ENCODE measurements at places on chromosomes 2 and 18.

GRCh38 chr18:55337908-55338521 lies 250.0 kb downstream of the TCF4 start:
- DNase-seq, result peak; percentile 18

DNA sequence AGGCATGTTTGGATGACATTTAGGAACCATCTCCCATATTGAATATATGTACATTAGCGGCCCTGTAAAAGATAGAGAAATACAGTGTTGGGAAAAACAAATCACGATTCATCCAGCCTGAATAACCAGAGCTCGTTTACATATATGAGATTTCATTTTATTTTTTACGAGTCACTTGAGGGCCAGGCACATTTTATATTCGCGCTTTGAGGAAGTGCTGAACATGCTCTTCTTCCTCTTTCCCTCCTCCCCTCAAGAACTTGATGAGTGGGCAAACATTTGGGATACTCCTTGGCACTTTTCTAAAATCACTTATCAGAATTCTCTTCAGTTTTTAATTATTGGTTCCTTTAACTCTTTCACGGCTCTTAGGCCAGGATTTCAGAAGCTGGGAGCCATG lies 268.0 kb upstream of the TANK start:
- DNase-seq, result no peak

- no peak for DNase-seq
These were observed 78.4 kb downstream of the TMEM247 start for GRCh38 chr2:46557788-46558187.

DNA sequence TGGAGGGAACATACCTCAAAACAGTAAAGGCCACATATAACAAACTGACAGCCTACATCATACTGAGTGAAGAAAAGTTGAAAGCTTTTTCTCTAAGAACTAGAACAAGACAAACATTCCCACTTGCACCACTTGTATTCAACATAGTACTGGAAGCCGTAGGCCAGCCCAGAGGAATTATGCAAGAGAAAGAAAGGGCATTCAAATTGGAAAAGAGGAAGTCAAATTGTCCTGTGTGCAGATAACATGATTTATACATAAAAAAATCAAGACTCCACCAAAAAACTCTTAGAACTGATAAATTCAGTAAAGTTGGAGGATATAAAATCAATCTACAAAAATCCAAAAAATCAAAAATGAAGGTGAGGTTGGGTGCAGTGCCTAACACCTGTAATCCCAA lies 8.0 kb upstream of the KDM3A start:
- no peak for DNase-seq

GRCh38 chr2:222309361-222309760 lies 10.6 kb upstream of the PAX3 start:
- DNase-seq, result no peak

- DNase-seq, result no peak
These were observed 123.9 kb upstream of the HAAO start for GRCh38 chr2:42916324-42916723.

DNA sequence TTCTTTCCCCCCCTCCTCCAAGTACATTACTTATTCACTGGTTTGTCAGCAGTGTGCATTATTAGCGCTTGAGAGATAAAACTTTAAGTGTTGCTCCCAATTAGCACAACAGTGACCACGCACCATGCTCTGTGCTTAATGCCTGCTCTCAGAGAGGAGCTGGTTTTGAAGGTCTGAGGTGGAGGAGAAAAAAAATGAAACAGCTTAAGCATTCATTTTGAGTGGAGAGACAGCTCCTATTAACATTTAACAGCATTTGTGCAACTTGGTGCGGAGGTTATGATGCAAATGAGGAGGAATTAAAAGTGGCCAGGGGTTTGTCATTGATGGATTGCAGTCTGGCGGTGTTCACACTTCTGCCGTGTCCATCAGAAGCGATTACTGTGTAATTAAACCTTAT lies 141.8 kb downstream of the FIGN start:
- DNase-seq, result no peak

GRCh38 chr2:48712151-48712550 lies 43.4 kb downstream of the LHCGR start:
- no peak for DNase-seq

GRCh38 chr2:108092886-108093285 lies 106.6 kb downstream of the SLC5A7 start:
- DNase-seq, result no peak

GRCh38 chr2:7206111-7206810 lies 289.0 kb downstream of the RNF144A start:
- DNase-seq, result no peak

- no peak for DNase-seq
These were observed 422.5 kb upstream of the CRIM1 start for GRCh38 chr2:35933031-35933430.

- no peak for DNase-seq
These were observed 330.2 kb upstream of the FANCL start for GRCh38 chr2:58571181-58571852.

DNA sequence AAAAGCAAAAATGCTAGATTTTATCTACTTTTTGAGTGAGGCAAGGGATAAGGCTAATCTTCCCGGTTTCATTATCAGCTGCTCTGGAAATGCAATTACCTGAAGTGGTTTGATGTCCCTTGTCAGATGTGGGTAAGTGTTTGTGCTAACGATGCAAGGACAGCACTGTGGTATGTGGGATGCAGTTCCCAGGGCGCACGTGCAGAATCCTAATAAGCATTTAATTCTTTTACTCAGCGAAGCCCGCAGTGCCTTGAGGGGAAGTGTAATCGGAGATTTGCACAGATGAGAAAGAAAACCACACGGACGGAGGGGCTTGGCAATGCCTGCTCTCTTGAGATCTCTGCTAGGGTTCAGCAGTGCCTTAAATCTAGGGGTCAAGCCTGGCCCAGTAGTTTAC lies 108.5 kb upstream of the LYPD6 start:
- no peak for DNase-seq

- no peak for DNase-seq
These were observed 133.9 kb downstream of the ZNF532 start for GRCh38 chr18:58998401-58999203.

DNA sequence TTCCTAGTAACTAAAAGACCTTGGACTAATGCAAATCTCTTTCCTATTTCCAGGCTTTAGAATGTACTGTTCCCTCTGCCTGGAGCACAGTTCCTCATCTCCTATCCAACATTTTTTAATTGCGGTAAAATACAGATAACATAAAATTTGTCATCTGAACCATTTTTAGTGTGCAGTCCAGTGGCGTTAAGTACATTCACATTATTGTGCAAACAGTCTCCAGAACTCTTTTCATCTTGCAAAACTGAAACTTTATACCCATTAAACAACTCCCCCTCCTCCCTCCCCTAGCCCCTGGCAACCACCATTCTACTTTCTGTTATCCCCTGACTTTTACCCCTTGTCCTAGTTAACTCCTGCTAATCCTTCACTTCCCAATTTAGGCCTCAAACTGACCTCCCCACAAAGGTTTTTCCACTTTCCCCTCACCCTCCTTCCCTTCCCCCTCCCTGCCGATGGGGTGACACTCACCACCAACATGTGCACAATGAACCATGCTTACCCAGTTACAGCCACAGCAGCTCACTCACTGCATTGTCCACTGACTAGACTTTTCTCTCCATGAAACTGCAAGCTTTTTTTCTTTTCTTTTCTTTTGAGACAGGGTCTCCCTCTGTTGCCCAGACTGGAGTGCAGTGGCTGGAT lies 54.8 kb downstream of the KIAA2012 start:
- DNase-seq, result no peak

GRCh38 chr2:27772804-27773203 lies 1.3 kb downstream of the MRPL33 start:
- no peak for DNase-seq

DNA sequence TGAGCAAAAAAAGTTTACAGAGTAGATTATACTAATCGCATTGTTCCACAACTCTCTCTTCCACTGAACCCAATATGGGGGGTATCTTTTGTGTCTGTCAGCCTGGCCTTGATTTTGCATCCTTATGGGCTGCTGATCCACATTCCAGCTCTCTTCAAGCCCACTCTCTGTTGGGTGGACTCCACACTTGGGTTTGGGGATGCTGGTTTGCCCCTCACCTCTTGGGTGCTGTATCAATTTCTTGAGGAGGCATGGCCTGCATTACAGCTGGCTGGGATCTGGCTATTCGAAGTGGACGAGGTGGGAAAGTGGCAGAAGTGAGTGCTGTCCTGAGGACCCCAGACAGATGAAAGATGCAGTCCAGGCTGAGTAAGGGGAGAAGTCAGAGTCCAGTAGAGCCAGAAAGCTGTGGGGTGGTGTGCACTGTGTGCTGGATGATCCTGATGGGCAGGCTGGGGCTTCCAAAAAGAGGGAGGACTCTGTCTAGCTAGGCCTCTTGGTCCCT lies 141.4 kb downstream of the CAPN13 start:
- no peak for DNase-seq

- no peak for DNase-seq
These were observed 61.8 kb upstream of the DCC start for GRCh38 chr18:52278191-52278590.

DNA sequence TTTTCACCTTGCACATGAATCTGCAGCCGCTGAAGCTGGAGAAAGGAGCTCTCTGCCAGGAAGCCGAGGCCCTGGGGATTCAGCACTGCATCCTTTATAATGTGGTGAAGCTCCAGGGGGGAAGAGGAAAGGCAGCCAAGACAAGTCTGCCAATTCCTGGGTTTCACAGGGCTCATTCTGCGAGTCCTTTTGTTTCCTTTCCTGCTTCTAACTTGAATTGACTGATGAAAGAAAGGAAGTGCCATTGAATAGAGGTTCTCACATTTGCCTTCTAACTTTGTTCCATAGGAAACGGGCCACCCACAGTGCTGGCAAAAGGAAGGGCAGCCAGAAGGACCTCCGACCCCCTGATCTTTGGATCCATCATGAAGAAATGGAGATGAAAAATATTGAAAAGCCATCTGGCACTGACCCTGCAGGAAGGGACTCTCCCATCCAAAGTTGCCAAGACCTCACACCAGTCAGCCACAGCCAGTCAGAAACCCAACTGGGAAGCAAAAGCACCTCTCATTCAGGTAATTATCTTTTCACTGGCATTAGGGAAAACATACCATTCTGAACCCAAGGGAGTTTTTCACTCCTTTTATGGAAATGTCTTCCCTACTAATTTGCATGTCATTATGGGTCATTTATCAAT lies 765.4 kb downstream of the MBD2 start:
- peak; percentile 19 for DNase-seq

- peak; percentile 14 for DNase-seq
These were observed 9.4 kb upstream of the PRLH start for GRCh38 chr2:237556773-237557632.

DNA sequence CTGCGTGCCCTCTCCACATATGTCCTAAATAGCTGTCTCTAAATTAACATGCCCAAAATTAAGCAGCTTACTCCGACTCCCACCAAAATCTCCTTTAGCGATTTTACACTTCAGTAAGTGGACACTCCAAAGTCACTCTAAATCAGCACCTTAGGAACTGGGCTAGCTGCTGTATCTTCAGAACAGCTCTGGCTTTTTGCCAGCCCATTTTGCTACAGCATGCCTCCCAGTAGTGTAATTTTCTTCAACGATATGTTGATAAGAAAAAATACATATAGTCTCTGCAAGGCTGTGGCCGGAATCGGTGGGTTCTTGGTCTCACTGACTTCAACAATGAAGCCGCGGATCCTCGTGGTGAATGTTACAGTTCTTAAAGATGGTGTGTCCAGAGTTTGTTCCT lies 291.8 kb upstream of the RGPD4 start:
- no peak for DNase-seq

DNA sequence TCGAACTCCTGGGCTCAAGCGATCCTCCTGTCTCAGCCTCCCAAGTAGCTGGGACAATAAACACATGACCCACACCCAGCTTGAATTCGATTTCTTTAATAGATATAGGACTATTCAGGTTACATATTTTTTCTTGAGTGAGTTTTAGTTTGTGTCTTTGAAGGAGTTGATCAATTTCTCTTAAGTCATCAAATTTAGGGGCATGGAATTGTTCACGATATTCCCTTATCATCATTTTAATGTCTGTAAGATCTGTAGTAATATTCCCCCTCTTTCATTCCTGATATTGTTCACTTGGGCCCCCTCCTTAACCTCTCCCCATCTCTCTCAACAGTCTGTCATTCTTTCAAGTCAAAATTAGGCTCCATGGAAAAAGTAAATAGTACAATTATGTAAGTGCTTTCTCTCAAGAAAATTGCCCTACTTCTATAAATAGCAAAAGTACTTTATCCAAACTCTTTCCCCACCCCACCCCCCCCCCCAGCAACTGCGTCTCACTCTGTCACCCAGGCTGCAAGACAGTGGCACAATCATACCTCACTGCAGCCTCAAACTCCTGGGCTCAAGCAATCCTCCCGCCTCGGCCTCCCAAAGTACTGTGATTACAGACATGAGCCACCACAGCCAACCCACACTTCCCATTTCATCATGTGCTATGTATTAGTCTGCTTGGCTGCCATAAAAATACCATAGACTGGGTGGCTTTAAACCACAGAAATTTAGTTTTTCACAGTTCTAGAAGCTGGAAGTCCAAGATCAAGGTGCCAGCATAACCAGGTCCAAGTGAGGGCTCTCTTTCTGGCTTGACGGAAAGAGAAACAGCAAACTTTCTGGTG lies 20.1 kb downstream of the WDR33 start:
- DNase-seq, result no peak

- DNase-seq, result no peak
These were observed 510 bp downstream of the RNF149 start for GRCh38 chr2:101307950-101308431.

DNA sequence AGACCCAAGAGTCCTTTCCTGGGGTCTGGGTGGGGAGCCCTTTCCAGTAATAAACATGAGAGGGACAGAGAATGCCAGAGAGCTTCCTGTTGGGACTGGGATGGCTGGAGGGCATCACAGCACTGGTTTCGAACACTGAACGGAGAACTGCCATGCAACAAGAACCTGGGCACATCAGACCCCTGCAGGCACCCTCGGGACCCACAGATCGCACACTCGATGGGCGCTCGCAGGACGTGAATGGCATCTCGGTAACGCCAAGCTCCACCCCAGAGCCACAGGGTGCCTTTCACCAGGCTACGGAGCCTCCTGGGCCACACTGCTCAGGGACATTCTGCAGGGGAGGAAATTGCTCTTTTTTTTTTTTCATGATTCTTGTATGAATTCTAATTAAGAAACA lies 25.1 kb downstream of the SLC66A2 start:
- no peak for DNase-seq

GRCh38 chr2:198098918-198099317 lies 294.5 kb downstream of the PLCL1 start:
- peak; percentile 15 for DNase-seq

DNA sequence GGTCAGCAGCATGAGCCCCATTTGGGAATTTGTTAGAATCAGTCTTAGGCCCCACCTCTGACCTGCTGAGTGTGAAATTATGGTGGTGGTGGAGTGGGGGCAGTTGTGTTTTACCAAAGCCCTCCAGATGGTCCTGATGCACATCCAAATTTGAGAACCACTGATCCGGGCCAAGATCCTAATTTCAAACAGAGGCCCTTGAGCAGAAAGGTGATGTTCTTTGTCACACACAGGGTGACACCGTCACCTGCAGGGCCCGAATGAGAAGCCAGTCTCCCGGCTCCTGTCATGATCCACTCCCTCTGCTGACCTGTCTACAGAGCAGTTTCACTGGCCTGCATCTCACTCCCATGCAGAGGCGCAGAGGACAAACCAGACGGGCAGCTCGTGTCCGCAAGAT lies 129.9 kb downstream of the TRIM43 start:
- no peak for DNase-seq

GRCh38 chr2:211359347-211359746 lies 802.9 kb downstream of the CPS1 start:
- DNase-seq, result no peak

GRCh38 chr2:24977631-24978030 lies 5.9 kb upstream of the DNAJC27 start:
- DNase-seq, result no peak

GRCh38 chr2:237942513-237942899 lies 24.3 kb upstream of the UBE2F start:
- DNase-seq, result no peak

GRCh38 chr2:1784087-1784486 lies 39.8 kb upstream of the PXDN start:
- DNase-seq, result no peak

Measured in posterior cingulate gyrus (tissue), 11 donors.